Lower leg skin (tissue), 4 donors: ENCODE measurements at places on chromosomes 4 and X.

DNA sequence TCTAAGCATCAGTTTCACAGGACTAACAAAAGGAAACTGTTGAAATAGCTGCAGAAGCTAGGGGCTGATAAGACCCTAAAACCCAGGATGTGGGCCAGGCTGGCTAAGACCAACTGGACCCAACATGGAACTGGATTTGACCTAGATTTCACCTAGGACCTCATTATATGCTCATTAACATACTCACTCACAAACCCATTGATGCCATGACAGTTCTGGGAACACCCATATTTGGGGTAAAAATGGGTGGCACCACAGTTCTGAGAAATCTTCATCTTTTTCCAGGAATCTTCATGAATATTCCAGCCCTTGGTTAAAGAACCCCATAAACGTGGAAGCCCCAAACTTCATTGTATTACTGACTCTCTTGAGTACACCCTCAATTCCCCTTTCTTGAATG, 41.1 kb downstream of the HSD17B13 start:
- DNase-seq: no peak

DNA sequence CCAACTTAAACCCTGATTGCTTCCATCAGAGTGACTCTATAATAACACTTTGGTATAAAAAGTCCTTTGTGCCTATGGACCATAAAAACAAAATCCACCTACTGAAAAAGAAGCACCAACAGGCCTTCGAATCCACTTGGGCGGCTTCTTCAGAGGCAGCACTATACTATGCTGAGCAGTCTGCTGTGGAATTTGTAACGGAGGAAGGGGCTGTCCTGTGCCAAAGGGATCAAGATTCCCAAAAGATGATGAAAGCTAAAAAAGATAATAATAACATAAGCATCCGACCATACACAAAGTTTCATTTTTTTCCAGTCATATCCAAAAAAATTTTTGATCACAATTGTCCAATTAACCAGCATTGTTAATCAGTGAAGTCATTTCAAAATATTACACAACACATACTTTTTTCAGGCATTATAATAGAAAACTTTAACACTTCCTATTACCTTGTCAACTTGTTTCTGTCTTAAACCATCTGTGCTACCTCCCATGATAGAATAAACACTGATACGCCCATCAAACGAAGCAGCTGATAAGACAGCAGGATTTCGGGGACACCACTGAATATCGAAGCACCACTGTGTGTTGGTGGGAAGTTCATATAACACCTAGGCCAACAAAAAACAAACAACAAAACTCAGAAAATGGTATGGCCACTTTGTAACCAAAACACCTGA, 24.1 kb downstream of the SEC31A start:
- DNase-seq: no peak

DNA sequence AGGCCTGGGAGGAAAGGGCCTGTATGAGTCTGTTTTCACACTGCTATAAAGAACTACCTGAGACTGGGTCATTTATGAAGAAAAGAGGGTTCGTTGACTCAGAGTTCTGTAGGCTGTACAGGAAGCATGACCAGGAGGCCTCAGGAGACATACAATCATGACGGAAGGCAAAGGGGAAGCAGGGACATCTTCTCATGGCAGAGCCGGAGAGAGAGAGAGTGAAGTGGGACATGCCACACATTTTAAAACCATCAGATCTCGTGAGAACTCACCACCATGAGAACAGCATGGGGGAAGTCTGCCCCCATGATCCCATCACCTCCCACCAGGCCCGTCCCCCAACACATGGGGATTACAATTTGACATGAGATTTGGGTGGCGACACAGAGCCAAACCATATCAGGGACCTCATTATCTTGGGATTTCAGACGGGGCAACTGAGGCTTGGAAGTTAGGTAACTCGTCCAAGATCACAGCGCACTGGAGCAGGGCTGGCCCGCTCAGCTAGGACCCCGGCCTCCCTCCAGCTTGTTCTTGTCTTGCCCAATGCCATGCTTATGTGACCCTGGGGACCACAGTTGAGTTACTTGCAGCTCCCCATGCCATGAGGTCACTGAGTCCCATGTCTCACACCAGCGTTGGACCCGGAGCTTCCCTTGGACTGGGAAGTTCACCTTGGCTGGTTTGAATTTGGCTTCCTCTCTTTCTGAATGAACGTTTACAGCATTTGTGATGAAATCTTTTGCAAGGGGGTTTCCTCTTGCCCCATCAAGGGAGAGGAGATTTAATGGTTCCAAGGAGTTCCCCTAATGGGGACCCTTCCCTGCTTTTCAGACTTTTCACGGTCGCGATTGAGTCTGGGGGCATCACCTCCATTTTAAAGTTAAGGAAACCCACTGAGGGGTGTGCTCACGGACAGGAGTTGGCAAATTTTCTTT, 18.1 kb downstream of the HTRA3 start:
- DNase-seq: no peak

DNA sequence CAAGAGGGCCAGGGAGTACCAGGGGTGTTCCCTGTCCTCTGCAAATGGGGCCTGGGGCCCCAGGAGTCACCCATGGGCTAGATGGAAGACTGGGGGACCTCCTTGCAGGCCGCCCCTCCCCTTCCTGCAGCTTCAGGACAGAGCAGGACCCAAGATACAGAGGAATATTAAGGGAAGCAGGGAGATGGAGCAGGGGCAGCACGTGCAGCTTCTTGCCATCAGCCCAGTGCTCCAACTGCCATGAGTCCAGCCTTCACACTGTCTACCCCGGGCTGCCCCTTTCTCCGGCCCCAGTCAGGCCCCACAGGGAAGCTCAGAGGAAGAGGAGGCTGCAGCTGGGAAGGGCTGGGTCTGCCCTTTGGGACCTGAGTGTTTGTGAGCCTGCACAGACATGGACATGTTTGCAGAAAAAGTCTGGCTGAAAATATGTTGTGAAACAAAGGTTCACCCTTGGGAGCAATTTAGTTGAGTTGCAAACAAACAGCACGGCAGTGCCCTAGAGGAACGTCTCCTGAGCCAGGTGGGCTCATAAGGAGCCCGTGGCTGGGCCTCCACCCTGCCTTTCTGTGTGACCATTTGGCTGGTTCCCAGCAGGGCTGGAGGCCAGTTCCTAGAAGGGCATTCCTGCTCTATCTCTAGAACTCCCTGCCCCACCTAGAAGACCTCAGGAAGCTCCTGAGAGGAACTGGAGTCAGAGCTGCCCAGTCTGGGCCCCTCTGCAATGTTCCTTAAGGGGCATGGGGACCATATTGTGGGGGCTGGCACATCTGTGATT, 8.9 kb downstream of the FATE1 start:
- DNase-seq: no peak

DNA sequence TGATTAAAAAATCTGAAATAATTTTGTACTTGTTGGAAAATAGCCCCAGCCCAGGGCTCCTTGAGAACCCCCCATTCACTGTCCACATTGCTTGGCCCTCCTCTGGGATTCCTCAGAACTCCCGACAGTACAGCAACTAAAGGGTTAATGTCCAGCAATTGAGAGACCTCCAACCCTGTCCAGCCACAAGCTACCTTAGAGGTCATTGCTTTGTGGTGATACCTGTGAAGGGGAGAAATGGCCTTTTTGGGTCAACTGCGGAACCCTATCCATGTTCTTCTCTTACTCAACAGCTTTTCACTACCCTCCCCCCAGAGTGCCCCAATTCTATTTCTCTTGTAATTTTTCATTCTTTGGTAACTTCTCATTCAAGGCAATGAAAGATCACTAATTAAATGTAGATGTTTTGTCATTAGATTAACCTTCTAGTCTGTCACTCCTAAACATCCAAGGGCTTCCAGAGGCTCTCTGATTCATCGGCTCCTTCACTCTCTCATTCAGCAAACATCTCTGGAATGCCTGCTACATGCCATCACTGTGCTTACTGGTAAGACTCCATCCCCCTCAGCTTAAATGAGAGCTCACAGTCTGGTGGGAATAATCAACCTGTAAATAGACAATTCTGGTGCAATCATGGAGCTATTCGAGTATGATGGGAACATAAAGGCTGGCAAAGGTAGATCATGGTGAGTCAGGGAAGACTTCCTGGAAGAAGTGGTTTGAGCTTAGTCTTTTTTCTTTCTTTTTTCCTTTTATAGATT, 241.4 kb upstream of the PGRMC2 start:
- DNase-seq: peak; percentile 64

- DNase-seq: no peak
Measured at GRCh38 chrX:1609311-1609710, 5.5 kb upstream of the ASMT start.

GRCh38 chrX:119155416-119156035, 27.9 kb upstream of the KIAA1210 start:
- DNase-seq: no peak

GRCh38 chr4:7384003-7384928, 50.5 kb downstream of the PSAPL1 start:
- DNase-seq: no peak

DNA sequence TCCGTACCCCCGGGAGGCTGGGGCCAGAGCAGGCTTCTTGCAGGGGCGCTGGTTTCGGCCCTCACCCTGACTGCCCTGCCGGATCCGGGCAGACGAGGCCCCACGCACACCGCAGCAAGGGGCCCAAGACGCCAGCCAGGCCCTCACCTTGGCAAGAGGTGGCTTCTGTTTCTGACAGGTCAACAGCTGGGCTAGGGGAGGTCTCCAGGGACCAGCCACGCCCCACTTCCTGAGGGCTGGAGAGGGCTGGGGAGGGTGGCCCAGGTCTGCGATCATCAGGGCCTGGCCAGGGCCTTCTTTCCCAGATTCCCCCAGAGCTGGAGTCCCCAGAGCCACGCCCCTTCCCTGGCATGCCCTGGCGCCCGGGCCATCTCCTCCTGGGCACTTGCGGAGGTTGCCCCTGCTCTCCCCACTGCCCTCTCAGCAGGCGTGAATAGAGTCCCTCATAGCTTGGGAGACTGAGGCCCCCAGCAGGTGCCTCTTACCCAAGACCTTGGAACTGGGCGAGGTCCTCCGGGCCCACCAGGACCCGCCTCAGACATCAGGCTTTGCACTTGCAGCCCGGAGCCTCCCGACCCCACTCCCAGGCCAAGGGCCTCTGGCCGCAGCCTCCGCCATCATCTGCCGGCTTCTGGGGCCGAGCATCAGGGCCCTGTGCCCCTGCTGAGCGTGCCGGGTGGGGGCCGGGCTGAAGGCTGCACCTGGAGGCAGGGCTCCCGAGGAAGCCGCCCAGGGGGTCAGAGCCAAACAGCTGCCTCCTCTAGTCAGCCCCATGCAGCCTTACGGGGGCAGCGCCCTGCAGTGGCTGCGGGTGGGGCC, 6.3 kb upstream of the FGFR3 start:
- no peak for DNase-seq

DNA sequence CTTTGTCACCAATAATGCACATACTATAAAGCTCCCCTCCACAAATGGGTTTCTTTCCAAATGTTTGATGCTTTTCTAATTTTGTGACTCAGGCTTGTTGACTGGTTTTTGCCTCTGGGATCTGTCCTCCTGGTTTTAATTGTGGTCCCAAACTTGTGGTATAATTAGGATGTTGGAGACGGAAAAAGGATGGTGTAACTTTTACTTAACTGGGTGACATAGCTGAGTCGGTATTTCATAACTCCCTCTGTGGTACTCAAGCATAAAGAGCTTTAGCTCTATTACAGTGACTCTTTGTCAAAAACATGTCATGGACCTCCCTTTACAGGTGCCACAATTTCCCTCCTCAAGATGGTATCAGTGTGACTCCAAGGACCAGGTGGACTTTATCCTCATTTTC, 119.7 kb upstream of the RBPJ start:
- DNase-seq: no peak

DNA sequence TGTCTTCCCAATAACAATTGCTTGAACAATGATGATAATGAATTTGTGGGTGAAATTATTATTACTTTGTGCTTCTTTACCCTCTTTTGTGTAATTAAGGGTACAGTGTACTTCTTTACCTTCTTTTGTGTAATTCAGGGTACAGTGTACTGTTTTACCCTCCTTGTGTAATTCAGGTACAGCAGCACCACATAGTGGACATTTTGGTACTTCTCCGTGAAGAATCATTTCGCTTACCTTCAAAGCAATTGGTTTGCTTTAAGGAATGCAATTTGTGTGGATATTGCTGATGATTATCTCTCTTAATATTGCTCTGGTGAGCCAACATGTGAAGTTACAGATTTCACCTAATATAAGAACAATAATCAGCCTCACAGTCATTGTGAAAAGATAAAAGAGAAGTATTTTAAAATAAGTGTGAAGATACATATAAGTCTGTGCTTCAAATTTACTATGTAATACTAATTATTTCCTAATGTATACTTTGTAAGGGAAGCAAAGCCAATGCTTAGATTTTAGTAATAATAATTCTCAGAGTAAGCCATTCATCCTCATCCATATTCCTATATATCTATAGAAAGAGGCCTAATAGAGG, 27.2 kb upstream of the SEC24B start:
- no peak for DNase-seq

DNA sequence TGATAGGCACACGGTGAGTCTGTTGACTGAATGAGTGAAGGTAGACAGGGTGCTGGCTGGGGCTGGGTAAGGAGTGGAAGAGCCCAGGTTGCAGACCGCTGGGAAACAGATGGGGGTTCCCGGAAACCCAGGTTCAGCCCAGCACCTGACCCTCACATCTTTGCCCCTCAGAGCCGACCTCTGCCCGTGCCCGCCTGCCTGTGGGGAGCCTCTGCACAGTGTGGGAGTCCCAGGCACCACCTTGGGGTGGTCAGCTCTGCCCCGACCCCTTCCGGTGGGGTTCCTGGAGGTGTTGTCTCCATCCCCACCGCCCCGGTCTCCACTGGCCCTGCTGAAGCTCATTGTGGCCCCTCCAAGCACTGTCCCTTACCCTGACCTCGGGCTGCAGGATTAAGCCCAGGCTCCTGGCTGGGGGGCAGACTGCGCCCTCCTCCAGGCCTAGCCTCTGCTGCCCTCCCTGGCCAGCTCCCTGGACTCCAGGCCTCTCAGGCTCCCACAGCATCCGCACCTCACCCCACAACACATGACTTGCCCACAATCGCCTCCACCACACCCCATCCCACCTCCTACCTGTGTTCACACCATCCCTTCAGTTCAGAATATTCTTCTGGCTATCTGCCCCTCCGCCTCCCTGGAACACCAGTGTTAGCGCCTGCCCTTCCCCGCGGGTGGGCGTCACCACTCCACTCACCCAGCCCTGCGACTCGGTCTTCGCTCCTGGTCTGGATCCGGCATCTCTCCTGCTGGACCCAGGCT, 21.4 kb downstream of the HMX1 start:
- no peak for DNase-seq

- no peak for DNase-seq
Measured at GRCh38 chr4:61950625-61951024, 750.5 kb downstream of the ADGRL3 start.

- DNase-seq: no peak
Measured at GRCh38 chrX:12679522-12679921, 111.7 kb upstream of the PRPS2 start.

DNA sequence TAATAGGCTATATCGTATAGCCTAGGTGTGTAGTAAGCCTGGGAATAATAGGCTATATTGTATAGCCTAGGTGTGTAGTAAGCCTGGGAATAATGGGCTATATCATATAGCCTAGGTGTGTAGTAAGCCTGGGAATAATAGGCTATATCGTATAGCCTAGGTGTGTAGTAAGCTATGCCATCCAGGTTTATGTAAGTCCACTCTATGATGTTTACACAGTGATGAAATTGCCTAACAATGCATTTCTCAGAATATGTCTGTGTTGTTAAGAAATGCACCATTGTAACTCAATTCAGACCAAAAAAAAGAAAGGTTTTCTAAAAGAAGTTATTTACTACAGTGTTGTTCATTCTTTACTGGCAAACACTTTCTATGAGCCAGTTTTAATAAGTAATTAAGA, 1387.2 kb downstream of the STIM2 start:
- DNase-seq: no peak

GRCh38 chr4:88628746-88629145, 36.5 kb downstream of the HERC3 start:
- DNase-seq: no peak
